Stimulated activated CD4-positive, alpha-beta T cell treated with anti-CD3 and anti-CD28 coated beads, Interleukin-4, amount 100 ng/mL, for 4 hours (primary cell): ENCODE measurements at places on chromosomes 1 and 21.

DNA sequence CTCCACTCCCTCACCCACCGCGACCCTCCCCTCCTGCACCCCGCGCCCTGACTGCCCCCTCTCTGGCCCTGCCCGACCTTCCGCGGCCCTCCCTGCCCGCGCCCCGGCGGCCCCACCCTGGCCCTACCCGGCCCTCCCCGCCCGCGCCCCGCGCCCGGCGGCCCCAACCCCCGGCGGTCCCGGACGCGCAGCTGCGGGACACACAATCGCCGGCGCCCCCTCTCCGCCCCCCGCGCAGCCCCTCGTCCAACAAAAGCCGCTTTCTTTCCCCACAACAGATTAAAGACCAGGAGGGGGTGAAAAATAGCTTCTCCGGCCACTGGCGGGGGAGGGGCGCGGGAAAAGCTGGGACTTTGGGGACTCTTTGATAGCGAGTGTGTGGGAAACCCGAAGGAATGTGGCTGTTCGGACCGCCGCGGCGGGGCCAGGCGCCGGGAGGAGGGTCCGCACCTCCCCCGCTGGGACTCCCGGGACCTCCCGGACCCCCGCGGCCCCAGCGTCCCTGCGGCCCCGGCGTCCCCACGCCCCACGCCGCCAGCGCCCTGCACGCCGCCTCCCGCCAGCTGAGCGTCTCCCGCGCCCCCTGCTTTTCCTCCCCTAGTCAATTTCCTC, 8.8 kb upstream of the ID3 start:
- no peak for DNase-seq

GRCh38 chr1:18970358-18970757, 13.9 kb upstream of the IFFO2 start:
- no peak for DNase-seq

- no peak for DNase-seq
Observed at GRCh38 chr21:39637971-39638240, 25.2 kb downstream of the B3GALT5 start.

- DNase-seq, result no peak
Observed at GRCh38 chr1:220315070-220315839, 43.0 kb upstream of the RAB3GAP2 start.

DNA sequence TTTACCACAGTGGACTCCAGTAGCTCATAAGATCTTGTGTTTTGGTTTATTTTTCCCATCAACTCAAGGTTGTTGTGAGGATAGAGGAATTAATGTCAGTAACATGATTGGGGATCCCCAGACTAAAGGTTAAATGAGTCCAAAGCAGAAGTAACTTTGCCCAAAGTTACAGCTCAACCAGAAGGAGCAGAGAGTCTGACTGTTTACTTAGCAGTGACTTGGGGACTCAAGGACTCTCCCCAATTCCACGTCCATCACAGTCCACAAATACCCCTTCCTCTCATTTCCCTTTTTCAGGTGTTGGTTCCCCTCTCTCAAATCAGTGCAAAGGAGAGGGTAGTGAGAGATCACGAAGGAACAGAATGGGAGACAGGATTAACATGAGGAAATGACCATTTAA, 4.0 kb upstream of the ETV3 start:
- DNase-seq, result no peak

DNA sequence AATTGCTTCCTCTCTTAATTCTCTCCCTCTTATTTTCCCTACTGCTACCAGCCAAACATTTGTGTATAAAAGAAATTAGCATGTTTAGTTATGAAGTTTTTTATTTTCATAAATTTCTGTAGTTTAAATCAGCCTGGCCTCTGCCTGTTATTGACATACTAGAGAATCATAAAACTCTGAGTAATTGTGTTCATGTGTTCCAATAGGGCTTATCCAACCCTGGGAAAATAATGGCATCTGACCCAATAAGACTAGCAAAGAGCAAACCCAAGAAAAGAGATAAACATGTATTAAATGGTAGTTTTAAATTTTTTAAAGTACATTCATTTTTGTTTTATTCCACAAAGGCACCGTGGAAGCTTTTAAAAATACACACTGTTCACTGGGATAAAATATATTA, 404.3 kb downstream of the HLX start:
- no peak for DNase-seq

GRCh38 chr1:54245501-54245900, 45.5 kb downstream of the MRPL37 start:
- no peak for DNase-seq

- DNase-seq, result peak; percentile 59
Observed at GRCh38 chr1:145961425-145962156, 2.8 kb downstream of the ANKRD34A start.

GRCh38 chr1:247277191-247277590, 21.3 kb downstream of the VN1R5 start:
- no peak for DNase-seq

DNA sequence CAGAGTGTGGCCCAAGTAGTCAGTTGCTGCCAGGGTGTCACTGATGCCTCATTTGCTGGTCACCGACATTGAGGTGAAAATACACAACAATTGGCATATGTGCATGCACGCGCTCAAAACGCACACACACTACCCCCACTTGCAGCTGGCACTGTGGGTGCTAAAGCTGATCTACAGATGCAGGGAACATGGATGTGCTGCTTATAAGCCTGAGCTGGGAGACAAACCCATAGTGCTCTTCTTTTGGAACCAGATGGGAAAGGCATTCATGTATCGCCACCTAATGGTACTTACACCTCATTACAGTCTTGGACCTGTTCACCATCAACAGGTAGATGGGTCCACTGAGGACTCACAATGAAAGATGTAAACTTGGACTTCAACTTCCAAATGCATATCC, 70.3 kb upstream of the CAMK1G start:
- no peak for DNase-seq

DNA sequence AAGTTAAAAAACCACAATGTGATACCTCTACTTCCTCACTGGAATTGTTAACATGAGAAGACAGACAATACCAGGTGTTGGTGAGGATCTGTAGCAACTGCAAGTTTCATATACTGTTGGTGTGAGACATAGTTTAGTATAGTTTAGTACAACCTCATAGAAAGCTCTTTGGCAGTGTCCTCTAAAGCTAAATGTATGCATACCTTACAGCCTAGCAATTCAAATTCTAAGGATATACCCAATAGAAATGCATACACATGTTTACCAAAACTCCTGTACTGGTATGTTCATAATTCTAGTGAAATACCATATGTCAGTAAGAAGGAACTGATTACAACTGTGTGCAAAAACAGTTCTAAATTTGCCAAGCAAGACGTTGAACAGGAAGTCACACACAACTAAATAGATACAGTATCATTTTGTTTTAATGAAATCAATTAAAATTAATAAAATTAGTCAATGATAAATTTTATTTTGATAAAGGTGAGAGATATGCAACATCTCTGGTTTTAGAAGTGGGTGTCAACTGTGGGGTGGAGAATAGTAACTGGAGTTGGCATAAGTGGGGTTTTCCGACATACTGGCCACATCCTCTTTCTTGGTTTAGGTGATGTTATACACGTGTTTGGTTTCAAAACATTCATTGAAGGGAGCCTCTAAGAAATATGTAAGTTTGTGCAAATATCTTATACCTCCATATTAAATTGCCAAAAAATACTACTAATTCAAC, 450.7 kb downstream of the PTPRC start:
- DNase-seq, result no peak

- no peak for DNase-seq
Observed at GRCh38 chr1:208071435-208072031, 160.6 kb upstream of the CD34 start.

DNA sequence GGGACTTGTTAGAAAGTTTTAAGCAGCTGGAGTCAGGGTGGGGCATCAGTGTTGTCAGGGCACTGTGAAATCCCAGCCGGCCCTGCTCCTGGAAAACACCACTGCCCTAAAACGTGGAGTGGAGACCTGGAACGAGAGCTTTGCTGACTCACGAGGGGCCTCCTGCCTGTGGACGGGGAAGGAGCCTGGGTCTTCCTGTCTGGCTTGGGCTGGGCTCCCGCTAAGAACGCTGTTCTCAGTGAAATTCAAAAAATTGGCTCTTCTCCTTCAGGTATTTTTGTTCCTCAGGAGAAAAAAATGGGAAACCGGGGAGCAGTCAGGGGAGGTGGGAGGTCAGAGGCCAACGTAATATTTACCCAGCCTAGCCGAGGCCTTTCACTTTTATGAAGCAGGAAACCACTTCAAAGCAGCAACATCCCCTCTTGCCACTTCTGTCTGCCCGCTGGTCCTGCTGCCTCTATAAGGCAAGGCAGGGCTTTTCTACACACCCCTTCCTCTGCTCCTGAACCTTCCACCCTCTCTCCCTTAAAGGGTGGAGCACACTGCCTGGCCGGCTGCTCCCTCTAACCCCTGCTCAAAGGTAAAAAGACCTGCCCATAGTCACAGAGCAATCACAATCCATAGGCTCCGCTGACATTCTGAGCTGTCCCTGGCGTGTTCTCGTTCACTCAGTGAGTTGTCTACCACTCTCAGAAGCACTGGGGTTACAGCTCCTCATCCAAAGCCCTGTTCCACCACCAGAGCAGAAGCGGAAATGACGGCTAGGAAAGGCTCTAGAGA, 8.0 kb downstream of the PLXNA2 start:
- no peak for DNase-seq

DNA sequence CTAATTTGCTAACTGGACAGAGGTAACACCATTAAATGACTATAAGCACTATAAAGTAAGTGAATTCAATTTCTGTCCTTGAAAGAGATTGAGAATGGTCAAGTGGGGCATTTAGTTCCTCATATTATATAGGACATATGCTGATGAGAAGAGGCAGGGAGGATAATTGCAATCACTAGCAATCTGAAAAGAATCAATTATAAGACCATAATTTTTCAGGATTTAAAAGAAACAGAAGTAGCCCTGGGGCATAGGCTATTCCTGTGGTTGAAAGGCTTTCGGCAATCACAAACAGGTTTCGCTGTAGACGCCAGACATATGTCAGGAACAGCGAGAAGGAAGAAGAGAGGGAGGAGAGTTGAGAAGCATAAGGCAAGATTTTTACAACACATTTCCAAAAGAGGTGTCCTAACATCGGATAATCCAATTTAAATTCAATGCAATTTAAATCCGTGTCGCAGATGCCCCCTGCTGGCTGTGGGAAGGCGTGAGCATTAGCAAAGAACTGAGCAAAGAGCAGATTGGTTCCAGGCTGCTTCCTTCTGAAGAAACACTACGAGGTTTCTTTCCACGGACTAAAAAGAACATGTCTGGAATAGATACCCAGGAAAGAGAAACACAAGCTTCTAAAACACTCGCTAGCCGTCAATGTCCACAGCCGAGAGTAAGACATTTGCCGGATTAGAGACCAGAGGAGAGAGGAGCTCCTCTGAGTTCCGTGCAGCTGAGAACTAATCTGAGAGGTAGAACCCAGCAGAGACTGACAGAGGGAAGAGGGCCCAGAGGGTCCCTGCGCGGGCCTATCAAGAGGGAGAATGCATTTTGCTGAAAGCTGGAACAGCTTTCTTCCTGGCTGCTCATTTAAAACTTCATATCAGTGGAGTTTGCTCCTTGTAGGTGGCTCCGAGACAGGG, 27.9 kb downstream of the RGS5 start:
- peak; percentile 32 for DNase-seq

- DNase-seq, result no peak
Observed at GRCh38 chr1:230248889-230249270, 177.3 kb downstream of the PGBD5 start.

GRCh38 chr21:44925378-44925755, 4.7 kb upstream of the ITGB2 start:
- DNase-seq, result no peak

- DNase-seq, result no peak
Observed at GRCh38 chr1:210684466-210685294, 356.0 kb downstream of the HHAT start.

DNA sequence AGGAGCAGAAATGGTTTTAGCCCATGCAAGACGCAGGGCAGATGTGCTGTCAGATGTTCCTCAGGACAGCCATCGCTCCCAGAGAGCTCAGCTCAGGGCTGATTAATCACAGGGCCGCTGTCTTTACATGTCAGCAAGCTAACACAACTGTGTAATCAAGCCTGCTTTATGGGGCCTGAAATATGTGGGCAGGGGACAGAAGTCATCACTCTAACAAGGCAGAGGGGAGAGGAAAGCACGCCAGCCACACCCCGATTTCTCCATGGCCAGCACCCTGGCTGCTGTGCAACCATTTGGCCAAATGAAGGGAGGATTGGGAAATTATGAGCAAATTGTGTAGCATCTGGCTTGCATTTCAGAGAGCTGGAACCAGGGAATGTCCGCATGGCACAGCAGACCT, 368.8 kb downstream of the NPHP4 start:
- no peak for DNase-seq

DNA sequence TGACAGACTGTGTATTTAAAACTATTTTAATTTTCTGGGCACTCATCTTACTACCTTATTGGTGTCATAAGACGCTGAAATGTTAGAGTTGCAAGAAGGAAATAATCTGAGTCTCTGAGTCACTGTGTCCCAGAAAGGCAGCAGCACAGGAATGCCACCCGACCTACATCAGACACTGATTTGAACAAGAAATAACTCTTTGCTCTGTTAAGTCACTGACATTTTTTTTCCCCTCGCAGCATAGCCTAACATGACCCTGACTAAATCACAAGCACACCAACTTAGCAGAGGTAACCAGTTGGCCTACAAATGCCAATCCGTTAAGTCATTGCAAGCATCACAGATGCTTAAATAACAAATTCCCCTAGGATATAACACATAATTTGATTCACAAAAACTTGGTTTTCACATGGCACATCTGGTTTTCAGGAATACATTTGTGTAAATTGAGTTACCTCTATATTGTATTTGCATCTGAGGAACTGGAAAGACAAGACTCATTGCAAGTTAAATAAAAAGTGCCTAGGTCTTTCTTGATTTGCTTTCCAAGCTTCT, 349.1 kb downstream of the SEC16B start:
- no peak for DNase-seq

GRCh38 chr1:86965012-86965826, 50.8 kb downstream of the HS2ST1 start:
- DNase-seq, result no peak

DNA sequence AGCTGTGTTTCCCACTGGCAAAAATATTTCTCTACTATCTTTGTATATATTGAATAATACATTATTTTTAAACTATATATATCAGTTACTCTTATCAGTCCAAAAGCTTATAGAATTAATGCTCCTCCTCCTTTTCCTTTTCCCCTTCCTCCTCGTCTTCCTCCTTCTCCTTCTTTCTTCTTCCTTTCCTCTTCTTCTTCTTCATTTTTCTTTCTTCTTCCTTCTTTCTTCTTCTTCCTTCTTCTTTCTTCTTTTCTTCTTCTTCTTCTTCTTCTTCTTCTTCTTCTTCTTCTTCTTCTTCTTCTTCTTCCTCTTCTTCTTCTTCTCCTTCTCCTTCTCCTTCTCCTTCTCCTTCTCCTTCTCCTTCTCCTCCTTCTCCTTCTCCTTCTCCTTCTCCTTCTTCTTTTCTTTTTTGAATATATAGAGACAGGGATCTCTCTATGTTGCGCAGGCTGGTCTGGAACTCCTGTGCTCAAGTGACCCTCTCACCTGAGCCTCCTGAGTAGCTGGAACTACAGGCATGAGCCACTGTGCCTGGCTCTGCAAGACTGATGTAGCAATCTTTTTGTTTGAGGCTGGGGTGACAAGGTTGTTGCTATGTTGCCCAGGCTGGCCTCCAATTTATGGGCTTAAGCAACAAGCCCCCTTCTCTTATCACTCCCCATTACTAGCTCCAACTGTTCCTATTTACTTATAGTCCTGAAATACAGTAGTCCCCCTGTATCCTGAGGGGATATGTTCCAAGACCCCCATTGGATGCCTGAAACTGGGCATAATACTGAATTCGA, 47.4 kb downstream of the MAGI3 start:
- no peak for DNase-seq

- no peak for DNase-seq
Observed at GRCh38 chr1:185401019-185401418, 84.0 kb upstream of the IVNS1ABP start.

GRCh38 chr1:100736324-100736723, 16.8 kb downstream of the VCAM1 start:
- no peak for DNase-seq
